ENCODE measurements at places on chromosomes 2 and 18. TPM values are rescaled to one million over a fixed set of nuclear protein-coding genes. Genes with fewer than 3 reads are reported as not detected.

The ANKRD36 gene
- 68.4 TPM for total RNA-seq

The RAD51AP2 gene
- total RNA-seq = not detected

The PLGLB1 gene
- total RNA-seq = 5.6 TPM

The CCDC74A gene
- total RNA-seq = 1.5 TPM

The ASTL gene
- 11.3 TPM for total RNA-seq

The HOXD13 gene
- not detected for total RNA-seq
